ENCODE measurements at places on chromosomes 2 and 18. TPM values are rescaled to one million over a fixed set of nuclear protein-coding genes. Genes with fewer than 3 reads are reported as not detected.

The CHST10 gene
- 24.5 TPM for total RNA-seq

The CD28 gene
- total RNA-seq = not detected

The VWA3B gene
- total RNA-seq = not detected

GRCh38 chr2:238696786-238697185 lies 151.1 kb upstream of the TWIST2 start:
- H3K27me3 ChIP-seq = no peaks in the 10 kb centered on the region
- no peak overlapping the region for H3K27ac ChIP-seq
- no peak overlapping the region for H3K4me3 ChIP-seq
- H3K36me3 ChIP-seq = no peaks in the 10 kb centered on the region
- H3K4me1 ChIP-seq = no peaks in the 10 kb centered on the region
- DNase-seq = no peak

DNA sequence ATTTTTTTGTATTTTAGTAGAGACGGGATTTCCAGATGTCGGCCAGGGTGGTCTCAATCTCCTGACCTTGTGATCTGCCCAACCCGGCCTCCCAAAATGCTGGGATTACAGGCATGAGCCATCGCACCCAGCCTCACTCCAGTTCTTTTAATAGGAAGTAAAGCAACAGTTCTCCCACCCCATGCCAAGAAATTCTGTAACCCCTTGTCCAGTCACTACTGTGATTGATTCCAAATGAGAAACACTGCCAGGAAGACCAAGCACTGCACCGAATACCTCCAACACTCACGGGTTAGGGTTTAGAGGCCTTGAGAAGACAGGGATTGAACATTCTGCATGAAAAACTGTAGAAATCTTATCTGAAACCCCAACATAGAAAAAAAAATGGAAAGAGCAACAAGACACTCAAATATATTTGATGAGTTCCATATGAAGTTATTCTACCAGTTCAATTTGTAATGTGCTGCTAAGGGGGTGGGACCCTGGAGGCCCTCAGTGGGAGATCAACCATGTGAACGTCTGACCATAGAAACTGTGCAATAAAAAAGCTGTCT lies 48.2 kb upstream of the BIN1 start:
- no peak overlapping the region for H3K27ac ChIP-seq
- H3K4me1 ChIP-seq = peaks cover 12% of the 10 kb centered on the region
- DNase-seq = no peak
- H3K27me3 ChIP-seq = no peaks in the 10 kb centered on the region
- no peak overlapping the region for H3K4me3 ChIP-seq

- no peak overlapping the region for H3K4me3 ChIP-seq
- no peaks in the 10 kb centered on the region for H3K4me1 ChIP-seq
- no peak overlapping the region for H3K27ac ChIP-seq
These were observed 124.3 kb upstream of the AQP4 start for GRCh38 chr18:26989842-26990241.

DNA sequence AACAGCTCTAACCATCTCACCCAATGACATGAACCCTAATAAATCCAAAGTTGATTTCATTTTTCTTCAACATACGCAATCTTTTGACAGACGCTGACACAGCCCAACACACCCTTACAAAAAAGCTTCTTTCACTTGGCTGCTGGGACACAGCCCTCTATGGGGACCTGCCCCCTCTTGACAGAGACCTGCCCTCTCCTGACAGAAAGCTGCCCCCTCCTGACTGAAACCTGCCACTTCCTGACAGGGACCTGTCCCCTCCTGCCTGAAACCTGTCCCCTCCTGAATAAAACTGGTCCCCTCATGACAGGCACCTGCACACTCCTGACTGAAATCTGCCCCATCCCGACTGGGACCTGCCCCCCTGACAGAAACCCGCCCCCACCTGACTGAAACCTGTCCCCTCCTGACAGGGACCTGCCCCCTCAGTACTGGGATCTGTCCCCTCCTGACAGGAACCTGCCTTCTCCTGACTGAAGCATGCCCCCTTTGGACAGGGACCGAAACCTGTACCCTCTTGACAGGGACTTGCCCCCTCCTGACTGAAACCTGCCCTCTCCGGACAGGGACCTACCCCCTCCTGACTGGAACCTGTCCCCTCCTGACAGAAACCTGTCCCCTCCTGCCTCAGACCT lies 87.9 kb downstream of the PXDN start:
- H3K4me1 ChIP-seq = no peaks in the 10 kb centered on the region
- DNase-seq = peak; percentile 40
- H3K27ac ChIP-seq = no peak overlapping the region
- no peaks in the 10 kb centered on the region for H3K27me3 ChIP-seq

DNA sequence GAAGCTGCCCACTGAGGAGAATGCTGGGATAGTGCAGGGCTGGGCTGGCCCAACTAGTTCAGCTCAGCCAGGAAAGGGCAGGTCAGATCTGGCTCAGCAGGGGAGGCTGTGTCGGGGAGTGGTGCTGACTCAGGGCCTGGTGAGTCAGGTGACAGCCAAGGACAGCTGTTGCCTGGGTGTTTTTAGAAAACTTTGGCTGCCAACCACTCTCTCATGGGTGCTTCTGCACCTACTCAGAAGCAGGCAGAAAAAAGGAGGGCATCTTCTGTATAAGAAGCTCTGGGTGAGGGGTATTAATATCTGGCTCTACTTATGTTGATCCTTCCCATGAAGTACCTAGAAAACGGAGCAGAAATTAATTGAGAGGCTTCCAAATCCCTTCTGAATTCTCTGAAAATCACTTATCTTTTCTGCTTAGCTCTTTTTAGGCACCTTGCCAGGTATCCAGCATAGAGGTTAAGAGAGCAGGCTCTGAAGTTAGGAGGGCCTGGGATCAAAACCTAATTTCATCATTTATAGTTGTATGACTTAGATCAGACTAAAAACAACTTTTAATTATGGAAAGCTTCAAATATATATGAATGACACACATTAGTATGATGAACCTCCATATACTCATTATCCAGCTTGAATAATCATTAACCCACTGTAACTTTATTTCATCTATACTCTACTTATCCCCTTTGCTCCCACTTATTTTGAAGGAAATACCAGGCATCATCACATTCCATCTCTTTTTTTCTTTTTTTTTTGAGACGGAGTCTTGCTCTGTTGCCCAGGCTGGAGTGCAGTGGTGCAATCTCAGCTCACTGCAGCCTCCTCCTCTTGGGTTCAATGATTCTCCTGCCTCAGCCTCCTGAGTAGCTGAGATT lies 15.5 kb upstream of the RAB10 start:
- no peaks in the 10 kb centered on the region for H3K36me3 ChIP-seq
- peak; percentile 64 for DNase-seq
- no peak overlapping the region for H3K4me3 ChIP-seq
- H3K27ac ChIP-seq = no peak overlapping the region
- no peaks in the 10 kb centered on the region for H3K27me3 ChIP-seq

DNA sequence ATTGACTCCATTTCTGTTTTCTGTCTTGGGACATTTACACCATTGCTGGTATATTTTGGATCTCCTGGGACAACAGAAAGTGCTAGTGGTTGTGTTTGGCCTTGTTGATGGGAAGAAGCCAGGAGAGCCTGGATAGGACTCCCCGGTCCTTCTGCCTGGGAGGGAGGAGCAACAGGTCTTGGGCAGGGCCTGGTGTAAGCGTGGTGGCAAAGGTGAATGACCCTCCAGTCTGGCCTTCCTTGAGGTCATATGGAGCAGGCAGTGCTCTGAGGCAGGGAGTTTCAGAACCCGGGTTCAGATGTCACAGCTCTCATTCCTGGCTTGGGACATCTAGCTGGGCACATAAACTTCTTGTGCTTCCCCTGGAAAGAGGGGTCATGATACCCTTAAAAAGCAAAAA lies 56.0 kb upstream of the RBM44 start:
- peaks cover 17% of the 10 kb centered on the region for H3K4me1 ChIP-seq
- DNase-seq = no peak
- no peak overlapping the region for H3K27ac ChIP-seq
- H3K4me3 ChIP-seq = no peak overlapping the region
- no peaks in the 10 kb centered on the region for H3K36me3 ChIP-seq

DNA sequence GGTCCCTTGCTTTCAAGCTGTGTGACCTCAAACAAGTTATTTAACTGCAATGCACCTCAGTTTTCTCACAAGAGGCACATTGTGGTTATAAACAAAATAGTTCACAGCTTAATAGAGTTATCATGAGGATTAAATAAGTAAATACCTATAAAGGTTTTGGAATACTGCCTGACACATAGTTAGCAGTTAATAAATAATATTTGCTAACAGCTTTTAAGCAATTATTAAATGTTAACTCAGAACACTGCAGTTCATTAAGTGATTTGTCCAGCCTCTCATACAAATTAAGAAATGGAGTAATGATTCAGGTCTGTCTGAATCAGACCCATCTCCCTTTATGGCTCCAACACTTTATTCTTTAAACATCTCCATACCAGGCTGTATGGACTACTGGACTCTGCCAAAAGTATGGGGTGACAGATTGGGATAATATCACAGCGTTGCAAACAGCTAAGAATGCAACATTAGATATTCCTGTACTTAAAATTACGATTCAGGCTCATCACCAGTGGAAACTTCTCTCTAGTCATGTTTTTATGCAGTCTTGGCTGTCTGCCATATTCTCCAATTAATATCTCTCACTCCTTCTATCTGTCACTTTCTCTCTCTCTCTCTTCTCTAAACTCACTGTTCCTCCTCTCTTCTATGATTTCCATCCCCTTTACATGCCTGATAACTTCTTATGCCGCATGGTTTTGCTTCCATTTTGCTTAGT lies 370.6 kb upstream of the UBE2E3 start:
- H3K36me3 ChIP-seq = no peaks in the 10 kb centered on the region
- no peaks in the 10 kb centered on the region for H3K4me1 ChIP-seq
- H3K27ac ChIP-seq = no peak overlapping the region
- no peaks in the 10 kb centered on the region for H3K27me3 ChIP-seq
- no peak overlapping the region for H3K4me3 ChIP-seq
